ENCODE measurements at places on chromosomes 4 and X. TPM values are rescaled to one million over a fixed set of nuclear protein-coding genes. Genes with fewer than 3 reads are reported as not detected.

EDA2R gene
- 0.82 TPM for total RNA-seq

DNA sequence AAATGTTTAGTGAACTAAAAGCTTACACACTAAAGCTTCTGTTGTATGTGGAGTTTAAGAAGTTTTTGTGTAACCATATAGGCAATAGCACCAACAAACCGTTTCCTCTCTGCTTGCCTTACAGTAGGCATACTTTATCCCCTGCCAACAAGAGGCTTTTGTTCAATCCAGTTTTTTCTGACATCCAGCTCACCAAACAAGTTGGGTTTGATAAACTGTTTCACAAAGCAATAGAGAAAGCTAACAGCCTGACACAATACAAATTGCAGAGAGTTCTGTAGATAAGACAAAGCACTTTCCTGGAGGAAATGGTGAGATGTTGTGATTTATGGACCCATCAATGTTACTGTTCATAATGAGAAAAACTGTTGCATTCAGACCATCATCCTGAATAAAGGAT lies 53.8 kb downstream of the PACRGL start:
- no peak for DNase-seq
- no peaks in the 10 kb centered on the region for H3K27me3 ChIP-seq
- no peak overlapping the region for H3K4me3 ChIP-seq
- H3K4me1 ChIP-seq, result no peaks in the 10 kb centered on the region
- no peak overlapping the region for H3K27ac ChIP-seq
- no peaks in the 10 kb centered on the region for H3K36me3 ChIP-seq

GRCh38 chrX:147351644-147352043 lies 537.1 kb upstream of the CXorf51A start:
- H3K27ac ChIP-seq, result no peak overlapping the region
- H3K36me3 ChIP-seq, result no peaks in the 10 kb centered on the region
- H3K4me3 ChIP-seq, result no peak overlapping the region
- H3K4me1 ChIP-seq, result no peaks in the 10 kb centered on the region
- no peaks in the 10 kb centered on the region for H3K27me3 ChIP-seq

DRP2 gene
- 0.37 TPM for total RNA-seq

MAGEC2 gene
- not detected for total RNA-seq

TRIM75 gene
- total RNA-seq, result not detected

CCKAR gene
- not detected for total RNA-seq

MAGEE2 gene
- total RNA-seq, result 0.10 TPM

RHOH gene
- total RNA-seq, result 1.6 TPM

PCDH18 gene
- total RNA-seq, result 6.3 TPM

DNA sequence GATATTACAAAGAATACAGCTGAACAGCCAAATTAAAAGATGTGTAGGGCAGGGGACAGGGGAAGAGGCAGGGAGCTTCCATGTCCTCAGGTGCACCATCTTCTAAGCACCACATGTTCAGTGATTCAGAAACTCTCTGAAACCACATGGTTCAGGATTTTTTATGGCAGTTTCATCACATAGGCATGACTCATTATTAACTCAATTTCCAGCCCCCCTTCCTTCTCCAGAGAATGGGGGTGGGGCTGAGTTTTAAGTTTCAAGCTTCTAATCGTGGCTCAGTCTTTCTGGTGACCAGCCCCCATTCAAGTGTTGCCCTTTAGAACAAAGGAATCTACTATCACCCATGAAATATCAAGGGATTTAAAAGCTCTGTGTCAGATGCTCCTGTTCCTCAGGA lies 317.8 kb upstream of the GALNT7 start:
- no peak overlapping the region for H3K27ac ChIP-seq
- H3K4me1 ChIP-seq, result no peaks in the 10 kb centered on the region
- no peak overlapping the region for H3K4me3 ChIP-seq
- no peaks in the 10 kb centered on the region for H3K27me3 ChIP-seq
- DNase-seq, result no peak

DNA sequence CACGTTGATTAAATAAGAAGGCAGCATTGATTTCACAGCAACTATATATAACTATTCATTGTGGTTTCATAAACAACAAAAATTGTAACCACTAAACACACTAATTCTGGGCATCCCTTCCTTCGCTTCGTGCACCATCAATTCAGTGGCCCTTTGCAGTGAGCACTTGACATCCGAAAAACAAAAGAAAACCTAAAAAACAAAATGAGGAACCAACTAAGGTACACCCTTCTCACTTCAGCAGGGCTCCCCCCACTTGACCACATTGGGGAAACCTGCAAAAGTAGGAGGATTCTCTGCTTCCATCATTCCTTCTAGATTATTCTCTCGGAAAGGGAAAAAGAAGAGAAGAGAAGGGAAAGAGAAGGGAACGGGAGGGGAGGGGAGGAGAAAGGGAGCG lies 28.3 kb downstream of the NBDY start:
- DNase-seq, result no peak
- no peaks in the 10 kb centered on the region for H3K36me3 ChIP-seq
- H3K4me1 ChIP-seq, result no peaks in the 10 kb centered on the region
- no peak overlapping the region for H3K4me3 ChIP-seq

DNA sequence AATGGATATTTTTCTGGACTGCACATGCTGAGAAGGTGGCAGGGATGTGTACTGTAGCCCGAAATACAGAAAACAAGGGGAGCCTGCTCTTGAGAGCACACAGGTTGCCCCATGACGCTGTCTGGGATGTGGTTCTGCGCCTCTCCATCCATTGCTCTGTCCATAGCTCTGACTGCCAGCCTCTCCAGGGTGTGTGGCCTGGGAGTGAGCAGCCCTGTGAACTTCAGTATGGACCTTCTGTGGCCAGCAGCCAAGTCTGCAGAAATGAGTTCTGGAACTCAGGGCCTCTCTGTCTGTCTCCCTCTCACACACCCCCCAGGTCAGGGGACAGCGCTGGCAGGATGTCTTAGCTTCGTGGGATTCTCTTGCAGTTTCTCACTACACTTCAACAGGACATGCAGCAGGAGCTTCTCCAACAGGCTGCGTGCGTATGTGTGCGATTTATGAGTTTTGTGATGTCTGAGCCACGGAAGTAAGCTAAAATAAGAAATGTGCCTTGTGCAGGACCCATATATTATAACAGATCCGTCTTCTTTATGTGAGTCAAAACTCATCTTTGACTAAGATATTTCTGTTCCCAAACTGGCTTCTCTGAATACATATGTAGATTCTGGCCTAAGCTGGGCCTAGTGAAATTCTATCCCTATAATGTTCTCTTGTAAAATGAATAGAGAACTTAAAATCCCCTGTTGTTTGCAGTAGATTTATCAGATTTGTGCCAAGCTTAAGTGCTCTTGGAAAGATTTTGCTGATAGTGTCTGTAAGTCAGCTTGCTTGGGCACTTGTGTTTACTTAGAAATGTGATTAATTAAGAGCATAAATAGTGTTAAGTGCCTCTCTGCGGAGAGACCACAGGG lies 40.0 kb downstream of the PROM1 start:
- no peaks in the 10 kb centered on the region for H3K4me1 ChIP-seq
- no peak overlapping the region for H3K4me3 ChIP-seq
- H3K27ac ChIP-seq, result no peak overlapping the region
- no peak for DNase-seq
- H3K27me3 ChIP-seq, result no peaks in the 10 kb centered on the region

LIMCH1 gene
- 14.4 TPM for total RNA-seq

DNA sequence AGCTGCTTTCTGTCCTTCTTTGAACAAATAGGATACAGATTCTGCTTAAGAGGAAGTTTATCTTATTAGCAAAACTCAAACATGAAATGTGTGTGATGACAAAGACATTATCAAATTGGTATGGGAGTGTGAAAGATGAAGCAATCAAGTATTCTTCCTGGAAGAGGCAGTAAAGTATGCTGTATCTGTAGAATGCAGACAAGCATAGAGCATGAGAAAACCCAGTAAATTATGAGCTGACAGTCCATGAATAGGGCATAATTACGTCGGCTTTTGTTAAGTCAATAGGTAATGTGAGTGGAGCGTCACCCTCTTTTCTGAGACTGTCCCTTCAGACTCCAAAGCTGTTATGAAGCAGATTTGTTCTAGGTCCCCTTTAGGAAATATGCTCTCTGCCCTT lies 458.6 kb upstream of the NWD2 start:
- no peaks in the 10 kb centered on the region for H3K27me3 ChIP-seq
- H3K36me3 ChIP-seq, result no peaks in the 10 kb centered on the region
- no peaks in the 10 kb centered on the region for H3K4me1 ChIP-seq
- no peak for DNase-seq

FREM3 gene
- total RNA-seq, result not detected

- no peak overlapping the region for H3K4me3 ChIP-seq
- DNase-seq, result no peak
- H3K36me3 ChIP-seq, result no peaks in the 10 kb centered on the region
- no peaks in the 10 kb centered on the region for H3K27me3 ChIP-seq
- no peak overlapping the region for H3K27ac ChIP-seq
Measured at GRCh38 chrX:105781804-105782203, 40.5 kb upstream of the NRK start.

VMA21 gene
- total RNA-seq, result 20.6 TPM

DNA sequence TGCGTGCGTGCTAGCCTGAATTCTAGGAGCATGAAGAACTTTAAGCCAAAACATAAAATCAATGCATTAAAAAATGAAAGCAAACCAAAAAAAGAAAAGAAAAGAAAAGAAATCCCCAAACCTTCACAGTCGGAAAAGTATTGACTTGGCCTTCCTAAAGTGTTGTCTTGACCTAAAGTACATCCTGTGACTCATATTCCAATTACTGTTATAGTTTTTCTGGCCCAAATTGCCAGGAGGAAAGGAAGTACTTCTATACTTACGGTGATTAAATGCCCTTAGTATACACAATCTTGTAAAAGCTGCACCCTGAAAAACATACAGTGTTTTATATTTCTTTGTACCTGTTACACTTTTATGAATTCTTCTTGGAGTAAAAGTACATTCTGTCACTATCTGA lies 512.8 kb downstream of the ANKRD50 start:
- no peaks in the 10 kb centered on the region for H3K4me1 ChIP-seq
- no peak for DNase-seq
- H3K36me3 ChIP-seq, result no peaks in the 10 kb centered on the region
- H3K27me3 ChIP-seq, result no peaks in the 10 kb centered on the region
- no peak overlapping the region for H3K4me3 ChIP-seq

CORIN gene
- total RNA-seq, result 0.50 TPM

- H3K27me3 ChIP-seq, result no peaks in the 10 kb centered on the region
- no peak overlapping the region for H3K27ac ChIP-seq
- no peak overlapping the region for H3K4me3 ChIP-seq
- DNase-seq, result no peak
- no peaks in the 10 kb centered on the region for H3K4me1 ChIP-seq
- H3K36me3 ChIP-seq, result no peaks in the 10 kb centered on the region
Measured at GRCh38 chrX:41538707-41539106, 91.6 kb downstream of the NYX start.

- DNase-seq, result no peak
- H3K4me1 ChIP-seq, result no peaks in the 10 kb centered on the region
- H3K4me3 ChIP-seq, result no peak overlapping the region
- H3K27ac ChIP-seq, result no peak overlapping the region
Measured at GRCh38 chrX:147550217-147550616, 361.5 kb upstream of the FMR1 start.

FRMD7 gene
- total RNA-seq, result not detected

GRCh38 chr4:38621028-38621684 lies 42.8 kb upstream of the KLF3 start:
- peak overlapping the region; percentile 84 for H3K27ac ChIP-seq
- no peaks in the 10 kb centered on the region for H3K27me3 ChIP-seq
- H3K4me3 ChIP-seq, result no peak overlapping the region
- no peaks in the 10 kb centered on the region for H3K36me3 ChIP-seq
- H3K4me1 ChIP-seq, result no peaks in the 10 kb centered on the region
- peak; percentile 75 for DNase-seq

- no peak overlapping the region for H3K4me3 ChIP-seq
- no peaks in the 10 kb centered on the region for H3K36me3 ChIP-seq
- DNase-seq, result no peak
- no peaks in the 10 kb centered on the region for H3K27me3 ChIP-seq
- H3K4me1 ChIP-seq, result peaks cover 6% of the 10 kb centered on the region
- H3K27ac ChIP-seq, result no peak overlapping the region
Measured at GRCh38 chr4:78566834-78567499, 15.4 kb downstream of the ANXA3 start.

GRCh38 chr4:2794486-2795299 lies 1.8 kb downstream of the SH3BP2 start:
- H3K4me1 ChIP-seq, result peaks cover 42% of the 10 kb centered on the region
- no peaks in the 10 kb centered on the region for H3K27me3 ChIP-seq
- H3K4me3 ChIP-seq, result peak overlapping the region; percentile 78
- DNase-seq, result peak; percentile 69

GRCh38 chr4:135354876-135355275 lies 1153.3 kb upstream of the PABPC4L start:
- no peak for DNase-seq
- H3K36me3 ChIP-seq, result no peaks in the 10 kb centered on the region
- H3K27ac ChIP-seq, result no peak overlapping the region
- H3K27me3 ChIP-seq, result no peaks in the 10 kb centered on the region

GRCh38 chrX:147846676-147847075 lies 65.0 kb upstream of the FMR1 start:
- no peak overlapping the region for H3K27ac ChIP-seq
- no peak overlapping the region for H3K4me3 ChIP-seq
- H3K4me1 ChIP-seq, result no peaks in the 10 kb centered on the region
- DNase-seq, result no peak

GRCh38 chrX:119991005-119991787 lies 47.6 kb upstream of the NKAP start:
- no peaks in the 10 kb centered on the region for H3K36me3 ChIP-seq
- H3K27ac ChIP-seq, result no peak overlapping the region

RBM10 gene
- 30.0 TPM for total RNA-seq

DNA sequence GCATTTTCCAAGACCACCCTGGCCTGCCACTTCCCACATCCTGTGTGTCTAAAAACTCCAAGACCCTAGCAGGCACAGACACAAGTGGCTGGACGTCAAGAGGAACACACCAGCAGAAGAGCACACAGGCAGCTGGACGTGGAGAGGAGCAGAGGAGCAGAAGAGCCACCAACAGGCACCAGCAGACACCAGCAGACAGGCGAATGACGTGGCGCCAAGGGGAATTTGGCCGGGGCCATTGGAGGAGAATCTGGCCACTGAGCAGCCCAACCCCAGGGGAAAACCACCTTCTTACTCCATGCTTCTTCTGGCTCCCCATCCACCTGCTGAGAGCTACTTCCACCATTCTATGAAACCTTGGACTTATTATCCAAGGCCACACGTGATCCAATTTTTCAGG lies 243.1 kb upstream of the CTSO start:
- no peaks in the 10 kb centered on the region for H3K4me1 ChIP-seq
- DNase-seq, result no peak

RCHY1 gene
- 31.4 TPM for total RNA-seq

ARHGAP36 gene
- not detected for total RNA-seq

GABRB1 gene
- 0.82 TPM for total RNA-seq

DNA sequence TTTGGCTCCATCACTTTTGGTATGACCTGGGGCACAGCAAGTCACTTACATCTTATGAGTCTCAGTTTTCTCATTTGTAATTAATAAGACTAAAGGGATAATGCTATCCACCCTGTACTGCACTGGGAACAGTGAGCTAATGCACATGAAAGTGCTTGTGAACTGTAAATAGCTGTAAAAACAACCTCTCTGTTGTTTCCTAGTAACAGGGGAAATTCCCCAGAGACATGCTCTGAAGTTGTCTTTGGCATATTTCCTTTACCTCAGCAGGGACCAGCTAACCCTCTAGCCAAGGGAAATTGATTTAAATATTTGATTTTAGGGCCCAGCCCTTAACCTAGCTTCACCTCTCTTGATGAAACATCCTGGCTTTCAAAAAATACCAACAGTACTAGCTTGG lies 6.1 kb upstream of the CYSLTR1 start:
- H3K36me3 ChIP-seq, result no peaks in the 10 kb centered on the region
- no peaks in the 10 kb centered on the region for H3K4me1 ChIP-seq
- DNase-seq, result no peak
- no peaks in the 10 kb centered on the region for H3K27me3 ChIP-seq
- no peak overlapping the region for H3K4me3 ChIP-seq
